RPMI8226 (cell line): ENCODE measurements at places on chromosomes 11 and 22.

- no peak for DNase-seq
Observed at GRCh38 chr11:23364076-23364475, 503.8 kb upstream of the CCDC179 start.

DNA sequence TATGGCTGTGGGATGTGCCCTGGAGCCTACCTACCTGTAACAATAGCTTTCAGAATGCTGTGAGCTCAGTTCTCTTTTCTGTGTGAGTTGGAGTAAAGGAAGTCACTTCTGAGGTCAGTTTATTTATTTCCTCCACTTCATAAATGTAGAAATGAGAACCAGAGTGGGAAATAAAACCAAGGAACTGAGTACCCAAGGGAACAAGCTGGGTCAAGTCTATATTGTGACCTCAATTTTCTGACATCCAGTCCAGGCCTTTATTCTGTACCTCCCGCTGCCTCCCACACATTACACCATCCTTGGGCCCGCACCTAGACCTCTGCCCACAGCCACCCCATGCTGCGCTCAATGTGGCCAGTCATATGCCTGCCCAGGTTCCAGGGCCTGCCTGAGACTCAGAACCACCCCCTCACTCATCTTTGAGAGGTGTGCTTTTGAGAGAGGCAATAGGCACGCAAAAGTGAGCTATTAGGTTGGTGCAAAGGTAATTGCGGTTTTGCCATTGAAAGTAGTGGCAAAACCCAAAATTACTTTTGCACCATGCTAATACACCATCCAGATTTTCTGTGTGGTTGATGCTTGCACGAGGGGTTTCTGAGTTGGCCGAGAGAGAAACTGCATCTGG is 9.8 kb downstream of the MS4A6E start:
- DNase-seq, result no peak

- DNase-seq, result no peak
Observed at GRCh38 chr11:62459080-62459479, 40.2 kb downstream of the SCGB1A1 start.

DNA sequence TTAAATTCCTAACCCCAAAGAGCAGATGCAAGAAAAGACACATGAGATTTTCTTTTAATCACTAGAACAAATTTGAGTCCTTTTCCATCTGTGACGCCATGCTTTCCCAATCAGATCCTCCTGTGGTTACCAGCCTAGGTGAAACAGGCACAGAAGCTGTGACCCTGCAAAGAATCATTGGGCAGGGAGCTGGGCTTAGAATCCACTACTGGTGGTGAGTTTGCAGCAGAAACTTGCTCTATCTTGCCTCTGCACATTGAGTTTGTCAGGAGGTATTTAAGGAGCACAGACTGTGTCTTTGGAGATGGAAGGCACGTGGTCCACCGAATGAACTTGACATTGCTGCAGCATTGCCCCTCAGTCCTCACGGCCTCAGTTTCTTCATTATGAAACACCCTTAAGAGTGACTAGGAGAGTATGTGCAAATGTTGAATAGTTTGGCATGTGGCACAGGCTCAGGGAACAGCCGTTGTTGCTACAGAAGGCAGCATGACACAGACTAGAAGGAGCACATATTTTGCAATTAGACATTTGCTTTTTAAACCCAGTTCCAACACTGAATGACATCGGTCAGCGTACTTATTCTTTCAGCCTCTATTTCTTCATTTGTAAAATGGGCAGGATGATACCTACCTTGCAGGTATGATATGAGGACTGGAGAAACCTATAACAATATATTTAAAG is 127.6 kb downstream of the DBX1 start:
- DNase-seq, result no peak

- DNase-seq, result no peak
Observed at GRCh38 chr22:36110306-36110881, 50.2 kb downstream of the APOL3 start.

DNA sequence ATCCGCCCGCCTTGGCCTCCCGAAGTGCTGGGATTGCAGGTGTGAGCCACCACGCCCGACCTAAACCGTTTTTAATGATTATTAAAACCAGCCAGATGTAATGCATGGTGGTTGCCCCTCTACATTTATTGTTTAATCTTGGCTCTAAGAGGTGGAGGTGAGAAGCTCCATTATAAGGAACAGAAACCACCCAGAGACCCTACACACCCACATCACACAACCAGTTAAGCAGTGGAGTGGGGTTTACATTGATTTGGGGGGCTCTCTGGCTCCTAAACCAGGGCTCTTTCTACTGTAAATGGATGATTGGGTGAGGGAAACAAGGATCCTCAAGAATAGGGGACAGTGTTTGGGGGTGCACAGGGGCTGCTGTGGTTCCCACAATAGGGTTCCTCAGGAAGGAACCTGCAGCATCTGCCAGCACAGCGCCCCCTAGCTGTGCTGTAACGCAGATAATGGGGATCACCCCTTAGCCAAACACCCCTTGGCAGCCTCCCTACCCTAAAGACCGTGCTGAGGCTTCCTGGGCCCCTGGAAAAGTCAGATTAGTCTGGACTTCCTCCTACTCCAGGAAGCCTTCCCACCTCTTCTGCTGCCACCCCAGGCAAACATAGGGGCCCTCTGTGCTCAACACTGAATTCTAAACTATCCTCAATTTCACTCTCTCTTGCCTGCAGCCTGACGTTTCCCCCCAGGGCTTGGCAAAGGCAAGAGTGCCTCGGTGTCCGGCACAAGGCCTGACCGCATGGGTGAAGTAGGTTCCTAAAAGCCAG is 2.4 kb downstream of the MPST start:
- peak; percentile 73 for DNase-seq

- DNase-seq, result no peak
Observed at GRCh38 chr11:69931060-69931910, 112.1 kb upstream of the FGF3 start.

GRCh38 chr11:76561245-76561644 is 109.3 kb downstream of the LRRC32 start:
- no peak for DNase-seq

DNA sequence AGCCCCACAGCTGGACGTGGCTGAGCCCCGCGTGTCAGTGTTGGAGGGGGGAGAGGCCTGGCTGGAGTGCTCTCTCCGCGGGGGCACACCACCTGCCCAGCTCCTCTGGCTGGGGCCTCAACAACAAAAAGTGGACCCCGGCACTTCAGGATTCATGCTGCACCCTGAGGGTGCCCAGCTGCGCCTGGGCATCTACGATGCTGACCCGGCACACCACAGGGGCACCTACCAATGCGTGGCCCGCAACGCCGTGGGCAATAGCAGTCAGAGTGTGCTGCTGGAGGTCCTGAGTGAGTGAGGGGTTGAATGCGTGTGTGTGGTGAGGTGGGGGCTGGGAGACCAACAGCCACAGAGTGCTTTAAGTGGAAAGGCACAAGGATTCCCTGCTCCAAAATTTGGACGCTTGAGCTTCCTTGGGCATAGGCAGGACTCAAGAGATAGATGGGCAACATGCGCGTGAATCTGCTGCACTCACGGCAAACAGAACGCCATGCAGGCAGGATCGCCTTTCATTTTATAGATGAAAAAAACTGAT is 7.6 kb downstream of the VSIG10L2 start:
- no peak for DNase-seq

GRCh38 chr11:1280116-1281035 is 29.1 kb downstream of the TOLLIP start:
- DNase-seq, result no peak

GRCh38 chr22:28402539-28402938 is 277.1 kb downstream of the TTC28 start:
- DNase-seq, result no peak
